ENCODE measurements at places on chromosomes 16 and 17. TPM values are rescaled to one million over a fixed set of nuclear protein-coding genes. Genes with fewer than 3 reads are reported as not detected.

DNA sequence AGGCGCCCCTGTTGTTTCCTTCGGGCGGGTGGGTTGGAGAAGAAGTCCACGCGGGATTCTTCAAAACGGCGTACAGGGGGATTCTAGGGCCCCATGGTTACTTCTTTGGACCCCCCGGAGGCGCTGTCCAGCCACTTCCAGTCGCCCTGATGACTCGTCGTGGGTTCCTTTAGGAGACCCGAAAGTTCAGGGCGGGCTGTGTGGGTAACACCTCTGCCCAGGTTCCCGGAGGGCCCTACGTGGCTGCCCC is 716 bp upstream of the HIC1 start:
- no peak for DNase-seq
- H3K4me1 ChIP-seq: peaks cover 10% of the 10 kb centered on the region
- H3K4me3 ChIP-seq: peak overlapping the region; percentile 84
- peak overlapping the region; percentile 89 for H3K27ac ChIP-seq
- H3K36me3 ChIP-seq: no peaks in the 10 kb centered on the region

DNA sequence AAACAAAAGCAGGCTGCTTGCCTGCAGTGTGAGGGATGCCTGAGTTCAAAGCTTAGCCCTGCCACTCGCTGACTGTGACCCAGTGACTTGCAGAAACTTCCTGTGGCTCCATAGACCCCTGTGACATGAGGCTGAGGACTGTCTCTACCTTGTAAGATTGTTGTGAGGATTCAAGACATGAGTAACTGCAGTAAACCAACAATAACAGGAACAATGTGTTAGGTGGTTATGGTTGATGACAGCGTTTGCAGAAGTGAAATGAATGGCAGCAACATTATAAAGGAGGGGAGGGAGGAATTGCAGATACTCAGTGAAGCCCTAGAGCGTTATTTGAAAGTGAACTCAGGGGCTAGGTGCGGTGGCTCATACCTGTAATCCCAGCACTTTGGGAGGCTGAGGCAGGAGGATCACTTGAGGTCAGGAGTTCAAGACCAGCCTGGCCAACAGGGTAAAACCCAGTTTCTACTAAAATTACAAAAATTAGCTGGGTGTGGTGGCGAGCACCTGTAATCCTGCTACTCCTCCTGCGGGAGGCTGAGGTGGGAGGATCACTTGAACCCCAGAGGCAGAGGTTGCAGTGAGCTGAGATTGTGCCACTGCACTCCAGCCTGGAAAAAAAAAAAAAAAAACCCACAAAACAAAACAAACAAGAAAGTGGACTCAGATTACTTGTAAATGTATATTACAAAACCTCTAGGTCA is 33.5 kb upstream of the EMP2 start:
- H3K36me3 ChIP-seq: no peaks in the 10 kb centered on the region
- H3K27ac ChIP-seq: no peak overlapping the region
- no peak for DNase-seq
- peaks cover 11% of the 10 kb centered on the region for H3K4me1 ChIP-seq
- no peaks in the 10 kb centered on the region for H3K27me3 ChIP-seq
- no peak overlapping the region for H3K4me3 ChIP-seq

- H3K4me1 ChIP-seq: peaks cover 5% of the 10 kb centered on the region
- H3K4me3 ChIP-seq: peak within 1 kb of the TSS; percentile 86
- peaks cover 3% of the 10 kb centered on the region for H3K36me3 ChIP-seq
- H3K27ac ChIP-seq: peak within 1 kb of the TSS; percentile 90
These were observed at the start of gene TMC6 for GRCh38 chr17:78128551-78129350. Gene TMC6, minus strand, starts transcription at chr17:78128755. Its CDS starts 1,923 bp downstream, at chr17:78126832.

- no peaks in the 10 kb centered on the region for H3K4me1 ChIP-seq
- H3K4me3 ChIP-seq: no peak overlapping the region
- no peak for DNase-seq
These were observed 255.0 kb downstream of the CBLN1 start for GRCh38 chr16:49026566-49027181.

DNA sequence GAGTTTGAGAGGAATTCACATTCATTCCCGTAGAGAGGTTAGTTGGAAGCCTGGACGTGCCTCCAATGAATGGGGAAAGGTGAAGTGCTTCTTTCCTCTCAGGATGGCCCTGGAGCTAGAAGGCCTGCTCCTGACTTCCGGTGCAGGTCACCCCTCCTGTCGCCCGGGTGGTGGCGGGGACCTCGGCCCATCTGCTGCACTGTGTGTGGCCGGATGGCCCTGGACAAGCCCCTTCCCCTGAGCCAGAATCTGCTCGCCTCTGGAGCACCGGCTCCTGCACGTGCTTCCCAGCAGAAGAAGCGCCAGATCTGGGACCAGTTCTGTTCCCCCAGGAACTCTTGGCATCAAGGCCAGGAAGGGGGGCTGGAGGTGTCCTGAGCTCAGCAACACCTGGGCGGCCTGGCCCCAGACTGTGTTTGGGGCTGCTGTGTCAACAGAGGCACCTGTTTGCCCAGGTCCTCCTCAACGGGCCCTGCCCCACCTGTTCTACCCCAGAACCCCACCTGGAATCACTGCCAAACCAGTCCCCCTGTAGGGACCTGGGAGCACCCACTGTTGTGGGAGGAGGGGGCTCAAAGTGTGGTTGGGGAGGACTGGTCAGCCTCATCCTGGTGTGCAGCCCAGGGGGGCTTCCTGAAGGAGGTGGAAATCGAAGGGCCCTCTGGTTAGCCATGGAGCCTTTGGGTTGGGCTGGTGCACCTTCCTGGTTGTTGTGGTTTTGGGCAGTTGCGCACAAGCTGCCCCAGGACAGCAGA is 5.1 kb upstream of the PERCC1 start:
- H3K4me1 ChIP-seq: no peaks in the 10 kb centered on the region
- DNase-seq: no peak
- H3K36me3 ChIP-seq: no peaks in the 10 kb centered on the region
- H3K27me3 ChIP-seq: no peaks in the 10 kb centered on the region
- no peak overlapping the region for H3K27ac ChIP-seq

- no peak overlapping the region for H3K27ac ChIP-seq
- no peak for DNase-seq
- no peaks in the 10 kb centered on the region for H3K4me1 ChIP-seq
- H3K36me3 ChIP-seq: peaks cover 5% of the 10 kb centered on the region
These were observed 43.5 kb downstream of the ST3GAL2 start for GRCh38 chr16:70395345-70395901.

GRCh38 chr16:48591976-48592375 is 18.0 kb downstream of the N4BP1 start:
- no peaks in the 10 kb centered on the region for H3K4me1 ChIP-seq
- no peak for DNase-seq
- no peaks in the 10 kb centered on the region for H3K27me3 ChIP-seq
- H3K27ac ChIP-seq: no peak overlapping the region

DNA sequence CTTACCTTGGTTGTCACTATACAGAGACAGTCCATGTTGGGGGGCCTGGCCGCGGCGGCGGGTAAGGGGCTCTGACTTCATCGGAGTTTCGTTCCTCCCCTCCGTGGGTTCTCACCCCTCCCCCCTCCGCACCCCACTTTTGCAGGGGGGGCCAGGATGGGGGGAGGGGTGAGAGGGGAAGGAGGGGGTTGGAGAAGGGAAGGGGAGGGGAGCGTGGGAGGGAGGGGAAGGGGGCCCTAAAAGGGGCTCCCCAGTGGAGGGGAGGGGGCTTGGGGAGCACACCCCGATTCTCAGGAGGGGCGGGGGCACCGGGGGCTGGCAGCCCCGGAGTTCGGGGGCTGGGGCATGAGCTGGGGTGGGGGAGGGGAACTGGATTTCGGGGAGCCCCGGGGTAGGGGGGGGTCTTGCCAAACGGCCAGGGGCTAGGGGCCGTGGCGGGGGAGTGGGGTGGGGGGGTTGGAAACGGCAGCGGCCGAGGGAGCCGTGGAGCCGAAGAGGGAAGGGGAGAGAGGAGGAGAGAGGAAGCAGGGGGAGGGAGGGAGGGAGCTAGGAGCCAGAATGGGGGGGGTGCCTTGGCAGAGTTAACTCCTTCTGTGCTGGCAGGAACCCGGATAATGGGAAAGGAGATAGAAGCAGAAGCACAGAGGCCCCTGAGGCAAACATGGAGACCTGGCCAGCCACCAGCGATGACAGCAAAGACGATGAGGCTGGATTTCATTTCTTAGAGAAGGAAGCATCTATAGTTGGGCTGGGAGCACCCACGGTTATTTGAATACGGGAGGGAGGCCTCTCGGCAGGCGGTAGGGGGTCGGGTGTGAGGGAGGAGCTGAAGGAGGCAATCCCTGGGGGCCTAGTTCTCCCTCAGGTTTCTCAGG is 2.3 kb downstream of the DLG4 start:
- H3K27me3 ChIP-seq: no peaks in the 10 kb centered on the region
- H3K36me3 ChIP-seq: no peaks in the 10 kb centered on the region
- peaks cover 38% of the 10 kb centered on the region for H3K4me1 ChIP-seq
- no peak for DNase-seq

DNA sequence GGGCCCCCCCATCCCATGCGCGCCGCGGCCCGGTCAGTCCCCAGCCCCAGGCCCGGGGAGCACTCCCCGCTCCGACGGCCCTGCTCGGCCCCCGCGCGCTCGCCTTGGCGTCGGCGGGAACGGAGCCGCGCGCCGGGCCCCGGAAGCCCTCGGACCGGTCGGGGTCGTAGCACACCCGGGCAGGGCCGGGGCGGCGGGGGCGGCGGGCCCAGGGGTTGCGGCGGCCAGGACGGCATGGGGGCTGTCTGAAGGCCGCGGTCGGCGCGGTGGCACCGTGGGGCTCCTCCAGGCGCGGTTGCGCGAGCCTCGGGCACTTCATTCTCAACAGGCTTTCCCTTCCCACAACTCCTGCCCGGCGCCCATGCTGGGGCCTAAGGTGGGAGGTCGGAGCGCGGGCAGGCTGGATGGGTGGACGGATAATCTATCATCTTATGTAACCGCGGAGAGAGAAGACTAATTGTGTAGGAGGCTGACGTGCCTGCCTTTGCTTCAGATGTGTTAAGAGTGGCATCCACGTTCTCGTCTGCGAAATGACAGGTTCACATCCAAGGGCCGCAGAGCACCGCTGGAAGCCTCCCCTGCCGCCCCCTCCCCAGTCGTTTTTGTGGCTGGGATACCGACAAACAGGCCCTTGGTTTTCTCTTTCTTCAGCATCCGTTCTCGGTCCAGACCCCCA is 708 bp downstream of the BAIAP2 start:
- no peaks in the 10 kb centered on the region for H3K36me3 ChIP-seq
- peak overlapping the region; percentile 74 for H3K4me3 ChIP-seq
- H3K27me3 ChIP-seq: no peaks in the 10 kb centered on the region

GRCh38 chr16:3027983-3028715 is 4.3 kb downstream of the THOC6 start:
- peak; percentile 84 for DNase-seq
- no peaks in the 10 kb centered on the region for H3K27me3 ChIP-seq
- H3K27ac ChIP-seq: no peak overlapping the region
- no peaks in the 10 kb centered on the region for H3K4me1 ChIP-seq
- H3K36me3 ChIP-seq: no peaks in the 10 kb centered on the region
- H3K4me3 ChIP-seq: no peak overlapping the region

DNA sequence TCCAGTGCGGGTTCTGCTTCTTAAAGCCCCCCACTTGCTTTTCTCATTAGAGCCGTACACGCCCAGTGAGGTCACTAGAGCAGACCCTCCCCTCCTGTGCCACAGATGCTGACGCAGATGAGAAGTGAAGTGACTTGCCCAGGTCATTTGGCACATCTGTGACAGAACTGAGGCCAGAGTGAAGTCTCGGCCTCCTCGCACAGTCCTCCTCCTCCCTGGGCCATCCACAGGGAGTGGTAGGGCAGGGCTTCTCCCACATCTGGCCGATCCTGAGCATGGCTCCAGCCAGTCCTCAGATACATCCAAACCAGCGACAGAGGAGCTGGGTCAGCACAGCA is 15.3 kb upstream of the TBX2 start:
- no peaks in the 10 kb centered on the region for H3K27me3 ChIP-seq
- no peak for DNase-seq
- no peak overlapping the region for H3K4me3 ChIP-seq
- H3K27ac ChIP-seq: no peak overlapping the region
- no peaks in the 10 kb centered on the region for H3K4me1 ChIP-seq

- no peak overlapping the region for H3K27ac ChIP-seq
- DNase-seq: no peak
- H3K4me1 ChIP-seq: no peaks in the 10 kb centered on the region
- H3K36me3 ChIP-seq: no peaks in the 10 kb centered on the region
- H3K4me3 ChIP-seq: no peak overlapping the region
These were observed 467.3 kb downstream of the KCNJ2 start for GRCh38 chr17:70636517-70637133.

DNA sequence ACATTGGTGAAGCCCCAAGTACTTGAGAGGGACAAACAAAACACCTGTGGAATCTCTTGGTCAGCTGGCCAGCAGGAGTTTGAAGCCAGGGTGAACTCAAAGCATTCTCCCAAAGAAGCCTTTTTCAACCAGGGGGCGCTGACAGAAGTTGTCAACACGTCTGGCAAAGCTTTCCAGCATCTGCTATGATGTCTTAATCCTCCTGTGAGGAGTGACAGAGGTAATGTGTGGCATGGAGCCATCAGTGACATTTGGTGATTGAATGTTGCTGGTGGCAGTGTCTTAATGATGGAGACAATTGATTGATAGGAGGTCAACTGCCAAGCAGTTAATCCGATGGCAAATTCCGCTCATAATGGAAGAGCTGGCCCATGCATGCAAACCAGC is 257.6 kb upstream of the HSBP1 start:
- no peak overlapping the region for H3K27ac ChIP-seq
- no peaks in the 10 kb centered on the region for H3K4me1 ChIP-seq
- H3K27me3 ChIP-seq: no peaks in the 10 kb centered on the region

- H3K36me3 ChIP-seq: no peaks in the 10 kb centered on the region
- H3K27ac ChIP-seq: no peak overlapping the region
- no peaks in the 10 kb centered on the region for H3K27me3 ChIP-seq
- no peak for DNase-seq
- H3K4me3 ChIP-seq: no peak overlapping the region
These were observed 48.5 kb downstream of the WWOX start for GRCh38 chr16:78147911-78148401.

DNA sequence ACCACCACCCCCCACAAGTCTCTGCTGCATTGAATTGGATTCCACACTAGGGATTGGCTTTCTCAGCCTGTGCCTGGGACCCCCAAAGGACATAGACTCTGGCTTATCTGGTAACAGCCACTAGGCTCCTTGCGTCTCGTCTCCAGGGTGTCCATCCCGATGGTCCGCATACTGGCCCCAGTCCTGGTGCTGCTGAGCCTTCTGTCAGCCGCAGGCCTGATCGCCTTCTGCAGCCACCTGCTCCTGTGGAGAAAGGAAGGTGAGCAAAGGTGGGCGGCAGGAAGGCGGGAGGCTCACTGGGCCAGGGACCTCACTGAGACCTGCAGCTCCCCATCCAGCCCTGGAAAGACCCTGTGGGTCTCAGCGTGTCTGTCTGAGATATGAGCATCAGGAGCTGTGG is 8.1 kb downstream of the CD300LG start:
- DNase-seq: no peak
- no peaks in the 10 kb centered on the region for H3K4me1 ChIP-seq
- H3K27ac ChIP-seq: no peak overlapping the region
- no peaks in the 10 kb centered on the region for H3K27me3 ChIP-seq
- H3K4me3 ChIP-seq: no peak overlapping the region

GRCh38 chr16:35714665-35715064 is 2255.3 kb downstream of the TP53TG3F start:
- no peak overlapping the region for H3K27ac ChIP-seq
- no peaks in the 10 kb centered on the region for H3K4me1 ChIP-seq
- no peak for DNase-seq
- H3K4me3 ChIP-seq: no peak overlapping the region
- H3K36me3 ChIP-seq: no peaks in the 10 kb centered on the region

The TEKT5 gene
- total RNA-seq: not detected

The CIITA gene
- total RNA-seq: 11.1 TPM

The BLTP2 gene
- total RNA-seq: 107 TPM

The SDK2 gene
- 2.9 TPM for total RNA-seq

The OR3A3 gene
- total RNA-seq: not detected

The ABCC11 gene
- total RNA-seq: 31.8 TPM

The KCTD19 gene
- total RNA-seq: not detected

Data from breast epithelium (tissue), 4 donors.